ENCODE measurements at places on chromosomes 6 and 20.
A peak's percentile ranks its signal among the peaks of the same experiment; 100 is the strongest.

GRCh38 chr6:104986625-104987024 lies 29.7 kb downstream of the LIN28B start:
- no peak for DNase-seq

- DNase-seq, result peak; percentile 28
Observed at GRCh38 chr6:129748212-129748900, 38.4 kb upstream of the ARHGAP18 start.

GRCh38 chr6:119334535-119335264 lies 14.9 kb downstream of the MAN1A1 start:
- no peak for DNase-seq

DNA sequence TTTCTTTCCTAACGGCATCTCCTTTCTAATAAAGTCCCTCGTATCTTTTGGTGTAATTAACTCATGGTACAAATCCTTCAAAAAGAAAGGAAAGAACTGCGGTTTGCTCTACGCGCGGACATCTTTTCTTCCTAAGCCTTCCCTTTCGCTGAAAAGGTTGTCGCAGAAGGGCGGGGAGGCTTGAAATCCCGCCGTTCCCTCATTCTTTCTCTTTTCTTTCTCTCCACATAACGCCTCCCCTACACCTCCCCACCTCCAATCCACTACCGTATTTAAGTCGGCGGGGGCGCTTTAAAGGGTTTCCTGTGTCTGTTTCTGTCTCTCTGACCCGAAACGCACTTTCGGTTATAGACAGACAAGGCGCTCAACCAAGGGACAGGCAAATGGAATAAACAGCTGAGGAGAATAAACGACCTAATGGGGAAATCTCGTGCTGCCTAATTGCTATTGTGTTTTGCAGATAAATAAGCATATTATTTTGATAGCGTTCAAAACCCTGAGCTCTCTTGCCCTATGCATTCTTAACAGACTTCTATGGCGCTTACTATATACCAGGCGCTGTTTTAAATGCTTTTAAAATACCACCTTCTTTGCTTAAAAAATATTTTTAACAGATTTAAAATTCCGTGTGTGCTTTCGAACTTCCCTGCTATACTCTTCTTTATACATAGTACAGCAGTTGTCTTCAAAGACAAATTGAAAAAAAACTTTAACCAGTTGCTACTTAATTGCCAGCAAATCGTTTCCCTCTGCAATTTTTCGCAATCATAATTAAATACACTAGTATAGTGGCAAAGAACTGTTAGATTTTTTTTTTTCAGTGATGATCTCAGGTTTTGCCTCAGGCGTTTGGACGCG lies 2.5 kb upstream of the HEY2 start:
- peak; percentile 61 for DNase-seq

GRCh38 chr20:37699202-37699601 lies 5.4 kb downstream of the CTNNBL1 start:
- DNase-seq, result no peak

GRCh38 chr6:45654673-45655072 lies 276.9 kb upstream of the SUPT3H start:
- no peak for DNase-seq

- no peak for DNase-seq
Observed at GRCh38 chr20:44004306-44004915, 89.8 kb downstream of the TOX2 start.

Measured in activated CD4-positive, alpha-beta T cell treated with anti-CD3 and anti-CD28 coated beads, Interleukin-2, amount 50 U/mL, for 24 hours (primary cell).